Natural killer cell treated with Interleukin-12 subunit alpha and Interleukin-12 subunit beta and Interleukin-15 and Interleukin-18, amount 100 ng/mL, for 72 hours (primary cell): ENCODE measurements at places on chromosomes 6 and 20. TPM values are rescaled to one million over a fixed set of nuclear protein-coding genes. Genes with fewer than 3 reads are reported as not detected.

The RING1 gene
- 31.1 TPM for total RNA-seq

The BNIP5 gene
- total RNA-seq: not detected

The LPA gene
- total RNA-seq: not detected

The FOXS1 gene
- total RNA-seq: not detected

The PTK6 gene
- 0.19 TPM for total RNA-seq

The DOK5 gene
- total RNA-seq: 0.39 TPM

The VIP gene
- total RNA-seq: not detected

The SIRPB1 gene
- 2.7 TPM for total RNA-seq

The RBBP8NL gene
- not detected for total RNA-seq

- no peak for DNase-seq
These were observed 382.7 kb downstream of the C6orf118 start for GRCh38 chr6:164926686-164927085.

GRCh38 chr6:33508935-33509926 lies 54.9 kb downstream of the ZBTB9 start:
- DNase-seq: no peak

DNA sequence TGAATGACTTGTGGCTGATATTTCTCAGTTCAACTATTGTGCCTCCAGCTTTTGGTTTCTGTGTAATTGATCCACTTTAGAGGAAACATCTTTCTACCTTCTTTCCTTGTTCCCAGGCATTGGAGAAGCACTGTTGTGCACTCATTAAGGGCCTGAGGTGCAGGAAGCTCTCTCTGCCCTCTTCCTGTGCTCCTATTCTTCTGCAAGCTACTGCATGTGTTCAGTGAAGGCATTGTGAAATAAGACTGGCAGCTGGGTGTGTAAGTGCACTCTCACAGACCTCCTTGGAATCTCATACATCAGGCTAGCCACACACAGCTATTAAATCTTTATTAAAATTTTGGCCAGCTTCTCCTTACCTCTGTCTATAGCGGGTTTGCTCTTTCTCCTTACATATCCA lies 177.8 kb downstream of the OGFRL1 start:
- no peak for DNase-seq

DNA sequence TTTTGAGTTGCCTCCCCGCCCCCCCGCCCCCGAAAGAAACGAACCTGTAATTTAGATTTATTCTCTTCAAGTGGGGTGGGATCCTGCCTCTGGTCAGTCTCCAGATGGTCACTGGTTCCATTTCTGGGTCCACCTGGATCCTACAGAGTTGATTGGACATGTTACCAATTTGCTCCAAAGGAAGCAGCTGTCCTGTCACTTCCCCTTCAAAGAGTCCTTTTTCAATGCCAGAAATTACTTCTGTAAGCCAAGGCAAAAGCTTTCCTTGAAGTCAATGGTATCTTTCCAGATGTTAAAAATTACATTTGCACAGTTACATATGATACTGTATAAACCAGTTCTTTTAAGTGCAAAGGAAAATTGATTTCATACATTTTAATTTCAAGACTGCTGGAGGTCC lies 12.0 kb upstream of the ANKRD60 start:
- DNase-seq: no peak

- DNase-seq: no peak
These were observed 65.7 kb downstream of the PYGB start for GRCh38 chr20:25313593-25313992.

GRCh38 chr6:132244744-132245143 lies 156.5 kb downstream of the MOXD1 start:
- no peak for DNase-seq

- DNase-seq: no peak
These were observed 460.4 kb upstream of the MARCKS start for GRCh38 chr6:113396730-113397129.

- DNase-seq: no peak
These were observed 20.2 kb upstream of the TTK start for GRCh38 chr6:79984261-79984660.

- no peak for DNase-seq
These were observed 103.4 kb upstream of the RALGAPA2 start for GRCh38 chr20:20815711-20816455.

DNA sequence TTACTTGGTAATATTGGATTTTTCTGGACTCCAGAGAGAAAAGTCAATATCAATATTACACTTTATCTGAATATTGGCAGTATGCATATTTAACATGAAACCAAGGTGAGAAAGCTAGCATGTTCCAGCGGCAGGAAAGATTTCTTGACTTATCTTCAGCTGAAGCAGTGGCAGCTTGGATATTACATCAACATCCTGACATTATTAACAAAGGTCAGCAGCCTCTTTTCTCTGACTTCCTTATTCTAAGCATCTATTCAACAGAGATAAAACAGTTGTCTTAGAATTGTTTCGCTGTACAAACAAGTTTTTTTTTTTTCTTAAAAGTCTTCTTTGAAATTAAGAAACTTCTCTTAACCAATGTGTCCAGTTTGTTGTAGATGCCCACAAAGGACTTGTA lies 11.8 kb downstream of the DCBLD1 start:
- DNase-seq: no peak

- no peak for DNase-seq
These were observed 934.4 kb downstream of the HACE1 start for GRCh38 chr6:103925317-103925716.

- no peak for DNase-seq
These were observed 28.9 kb downstream of the CYP24A1 start for GRCh38 chr20:54144847-54145414.

- DNase-seq: no peak
These were observed 20.5 kb upstream of the PI3 start for GRCh38 chr20:45154183-45154582.

DNA sequence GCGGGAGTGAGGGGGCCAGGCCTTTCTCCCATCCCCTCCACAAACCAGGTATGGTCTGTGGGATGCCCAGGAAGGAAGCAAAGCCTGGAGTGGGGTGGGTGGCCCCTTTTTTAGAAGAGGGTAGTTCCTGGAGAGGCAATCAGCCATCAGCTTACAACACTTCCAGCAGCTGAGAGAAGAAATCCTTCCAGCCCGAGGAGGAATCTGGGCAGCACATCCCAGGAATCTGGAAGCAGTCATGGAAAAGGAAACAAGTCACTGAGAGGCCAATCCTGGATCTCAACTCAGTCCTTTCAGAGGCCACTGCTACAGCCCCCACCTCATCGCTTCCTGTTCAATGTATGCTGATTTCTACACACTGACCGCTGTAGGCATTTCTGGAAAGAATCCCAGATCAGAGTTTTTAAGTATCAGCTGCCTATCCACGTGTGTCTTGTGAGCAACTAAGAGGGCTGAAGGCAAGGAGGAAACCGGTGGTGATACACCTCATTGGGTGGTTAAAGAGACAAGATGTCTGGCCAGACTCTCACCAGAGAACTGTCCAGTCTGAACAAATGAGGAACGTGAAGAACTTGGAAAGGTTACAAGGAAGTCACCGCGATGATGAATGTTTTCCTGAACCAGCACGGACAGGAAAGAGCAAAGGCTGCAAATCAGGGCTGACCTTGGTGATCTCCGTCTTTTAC lies 92.9 kb upstream of the SHLD1 start:
- no peak for DNase-seq

DNA sequence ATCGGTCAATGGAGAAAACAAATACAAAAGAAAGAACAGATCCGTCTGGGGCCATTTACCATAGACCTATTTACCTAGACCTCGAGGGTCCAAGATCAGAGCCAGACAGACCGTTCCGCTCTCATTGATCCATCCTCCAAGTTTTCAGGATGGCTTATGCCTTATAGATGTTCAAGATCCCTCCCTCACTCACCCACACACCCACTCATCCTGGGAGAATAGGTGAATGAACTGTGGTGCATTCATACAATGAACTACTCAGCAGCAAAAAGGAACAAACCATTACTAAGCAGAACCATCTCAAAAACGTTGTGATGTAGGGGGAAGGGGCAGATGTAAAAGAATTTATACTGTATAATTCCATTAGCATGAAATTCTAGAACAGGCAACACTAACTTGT lies 125.1 kb upstream of the RREB1 start:
- no peak for DNase-seq
